SK-N-SH treated with all-trans-retinoic acid at 6 μM for 48 hours (cell line): ENCODE measurements at places on chromosomes 4 and X.

DNA sequence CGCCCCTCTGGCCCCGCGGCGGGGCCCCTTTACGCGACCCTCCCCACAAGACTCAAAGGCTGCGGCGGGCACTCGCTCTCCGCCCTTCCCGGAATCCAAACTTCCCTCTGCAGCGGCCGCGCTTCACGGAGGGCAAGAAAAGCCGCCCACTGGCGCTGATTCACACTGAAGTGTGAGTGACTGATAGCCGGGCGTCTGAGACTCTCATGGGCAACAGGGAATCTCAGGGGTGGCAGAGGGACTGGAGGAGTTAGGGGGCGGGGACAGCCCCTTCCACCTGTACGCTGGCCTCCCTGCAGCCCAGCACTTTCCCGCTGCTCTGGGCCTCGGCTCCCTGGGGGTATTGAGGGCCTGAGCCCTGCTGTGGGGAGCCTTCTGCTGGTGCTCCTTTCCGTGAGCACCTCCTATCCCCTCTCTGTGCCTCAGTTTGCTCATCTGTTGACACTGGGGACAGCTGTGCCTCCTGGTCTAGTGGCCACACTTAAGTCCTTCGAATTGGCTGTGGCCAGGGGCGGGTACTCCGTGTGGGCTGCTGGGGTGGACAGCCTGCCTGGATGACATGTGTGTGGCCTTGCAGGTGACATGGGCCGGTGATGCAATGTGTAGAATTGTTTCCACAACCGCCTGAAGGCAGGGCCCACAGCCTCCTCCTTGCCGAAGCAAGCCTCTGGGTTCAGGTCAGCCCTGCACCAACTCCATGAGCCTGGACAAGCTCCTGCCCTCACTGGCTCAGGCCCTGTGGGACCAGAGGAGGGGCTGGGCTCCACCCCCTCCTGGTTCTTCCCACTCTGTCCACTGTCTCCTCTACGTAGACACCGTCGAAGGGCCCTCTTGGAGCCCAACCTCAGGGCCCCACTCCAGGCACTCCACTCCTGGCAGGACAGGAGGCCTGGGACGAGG, 951 bp downstream of the SH3BP2 start:
- peak; percentile 36 for ATAC-seq

DNA sequence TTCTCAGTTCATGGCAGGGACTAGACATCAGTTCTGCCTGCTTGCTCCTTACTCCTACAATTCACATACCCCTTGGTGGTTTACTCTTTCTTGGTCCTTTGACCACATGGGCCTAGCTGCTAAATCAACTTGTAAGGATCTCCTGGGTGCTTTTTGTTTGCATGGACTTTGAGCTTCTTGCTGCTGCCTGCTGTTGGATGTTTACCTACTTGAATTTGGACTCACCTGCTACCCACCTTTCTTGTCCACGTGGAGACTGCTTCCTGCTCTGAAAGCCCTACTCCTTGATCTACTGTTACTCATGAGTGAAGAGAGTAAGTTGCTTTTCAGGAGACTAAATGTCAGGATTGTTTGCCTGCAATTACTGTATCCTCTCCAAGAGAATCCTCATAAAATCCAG, 15.2 kb upstream of the ARHGAP24 start:
- ATAC-seq: no peak

DNA sequence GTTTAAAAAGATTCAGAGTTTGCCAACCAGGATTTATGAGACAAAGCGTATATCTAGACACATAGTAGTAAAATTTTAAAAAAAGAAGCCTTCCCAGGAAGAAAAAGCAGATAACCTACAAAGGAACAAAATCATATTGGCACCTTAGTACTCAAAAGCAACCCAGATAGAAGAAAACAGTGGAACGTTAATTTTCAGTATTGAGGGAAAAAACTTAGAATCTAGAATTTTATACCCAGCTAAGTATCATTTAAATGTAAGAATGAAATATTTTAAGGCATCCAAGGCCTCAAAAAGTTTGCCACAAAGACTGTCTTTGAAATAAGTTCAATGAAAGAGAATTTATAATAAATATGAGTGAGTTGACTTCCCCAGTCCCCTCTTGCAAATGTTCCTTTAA, 96.5 kb upstream of the EOLA2 start:
- ATAC-seq: no peak

- ATAC-seq: no peak
Observed at GRCh38 chr4:7752649-7753048, 187.0 kb downstream of the AFAP1 start.

DNA sequence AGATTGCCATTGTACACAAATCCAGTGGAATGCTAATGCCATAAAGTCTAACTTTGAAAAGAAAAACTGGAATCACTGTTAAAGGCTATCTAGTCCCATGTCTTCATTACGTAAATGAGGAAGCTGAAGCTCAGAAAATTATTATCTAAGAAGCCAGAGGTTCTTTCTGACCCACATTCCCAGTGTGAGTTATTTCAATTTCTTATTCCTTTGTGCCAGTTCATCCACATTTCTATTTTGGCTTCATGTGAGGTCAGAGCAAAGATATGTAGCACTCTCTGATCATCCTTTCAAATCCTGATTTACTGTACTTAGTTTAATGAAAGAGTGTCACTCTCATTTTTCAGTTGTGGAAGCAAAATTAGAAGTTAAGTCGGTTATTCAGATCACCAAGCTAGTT, 24.6 kb upstream of the NWD2 start:
- no peak for ATAC-seq

DNA sequence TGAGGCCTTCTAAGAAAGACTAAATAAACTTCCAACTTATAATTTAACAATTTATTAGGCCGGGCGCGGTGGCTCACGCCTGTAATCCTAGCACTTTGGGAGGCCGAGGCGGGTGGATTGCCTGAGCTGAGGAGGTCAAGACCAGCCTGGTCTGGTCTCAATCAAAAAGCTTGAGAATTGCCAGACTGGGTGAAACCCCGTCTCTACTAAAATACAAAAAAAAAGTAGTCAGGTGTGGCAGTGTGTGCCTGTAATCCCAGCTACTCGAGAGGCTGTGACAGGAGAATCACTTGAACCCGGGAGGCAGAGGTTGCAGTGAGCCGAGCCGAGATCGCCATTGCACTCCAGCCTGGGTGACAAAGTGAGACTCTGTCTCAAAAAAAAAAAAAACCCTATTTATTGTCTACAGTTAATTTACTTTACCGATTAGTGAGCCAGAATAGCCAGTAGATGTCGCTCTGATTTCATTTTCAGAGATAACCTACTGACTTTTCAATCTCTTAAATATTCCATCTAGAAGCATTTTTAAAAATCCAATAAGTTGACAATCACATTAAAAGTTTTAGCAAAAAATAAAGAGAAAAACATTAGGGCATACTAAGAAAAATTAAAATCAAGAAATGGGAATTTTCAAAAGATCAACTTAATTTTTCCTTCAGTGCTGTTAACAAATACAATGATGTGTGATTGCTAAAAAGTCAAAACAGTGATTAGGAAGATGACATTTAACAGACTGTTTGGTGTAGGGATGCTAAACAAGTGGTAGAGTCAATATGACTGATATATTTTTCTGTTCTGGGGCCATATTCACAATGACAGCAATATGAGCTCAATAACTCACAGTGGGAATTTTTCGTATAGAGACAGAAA, 4.3 kb upstream of the SHROOM3 start:
- ATAC-seq: peak; percentile 87

DNA sequence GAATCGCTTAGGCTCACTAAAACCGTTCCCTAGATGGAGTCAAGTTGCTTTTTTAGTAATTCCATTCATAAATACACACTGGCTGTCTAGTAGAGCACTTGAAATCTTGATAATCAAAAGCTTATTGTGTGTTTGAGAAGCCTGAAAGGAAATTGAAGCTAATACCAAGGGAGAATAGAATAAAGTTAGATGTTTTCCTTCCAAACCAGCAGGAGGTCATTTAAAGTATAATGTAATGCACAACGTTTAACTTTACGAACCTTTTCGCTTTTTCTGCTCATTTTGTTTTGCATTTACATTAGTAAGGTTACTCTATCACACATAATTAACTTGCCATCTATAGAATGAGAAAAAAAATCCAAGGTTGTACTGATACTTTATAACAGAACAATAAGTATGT, 440.9 kb downstream of the NKX6-1 start:
- ATAC-seq: no peak

DNA sequence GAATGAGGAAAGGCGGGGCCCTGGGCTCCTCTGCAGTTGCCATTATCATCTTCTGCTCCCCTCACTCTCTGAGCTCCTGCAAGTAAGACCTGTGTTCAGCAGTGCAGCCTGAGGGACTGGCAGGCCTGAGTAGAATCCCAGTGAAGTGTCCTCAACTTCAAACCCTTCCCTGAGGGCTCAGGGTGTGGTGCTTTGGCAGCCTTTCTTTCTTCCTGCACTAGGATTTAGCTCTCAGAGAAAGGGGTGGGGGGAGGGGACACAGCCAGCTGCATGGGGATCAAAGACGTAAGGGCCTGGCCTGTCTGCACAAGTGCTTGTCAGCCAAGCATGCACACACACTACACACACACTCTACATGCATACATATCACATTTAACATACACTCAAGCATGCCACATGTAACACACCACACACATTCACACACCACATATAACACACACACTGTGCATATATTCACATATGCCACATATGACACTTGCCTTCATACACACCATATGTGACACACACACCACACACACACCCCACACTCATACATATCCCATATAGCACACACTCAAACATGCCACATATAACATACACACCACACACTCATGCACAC, 223.4 kb upstream of the RPL34 start:
- no peak for ATAC-seq

DNA sequence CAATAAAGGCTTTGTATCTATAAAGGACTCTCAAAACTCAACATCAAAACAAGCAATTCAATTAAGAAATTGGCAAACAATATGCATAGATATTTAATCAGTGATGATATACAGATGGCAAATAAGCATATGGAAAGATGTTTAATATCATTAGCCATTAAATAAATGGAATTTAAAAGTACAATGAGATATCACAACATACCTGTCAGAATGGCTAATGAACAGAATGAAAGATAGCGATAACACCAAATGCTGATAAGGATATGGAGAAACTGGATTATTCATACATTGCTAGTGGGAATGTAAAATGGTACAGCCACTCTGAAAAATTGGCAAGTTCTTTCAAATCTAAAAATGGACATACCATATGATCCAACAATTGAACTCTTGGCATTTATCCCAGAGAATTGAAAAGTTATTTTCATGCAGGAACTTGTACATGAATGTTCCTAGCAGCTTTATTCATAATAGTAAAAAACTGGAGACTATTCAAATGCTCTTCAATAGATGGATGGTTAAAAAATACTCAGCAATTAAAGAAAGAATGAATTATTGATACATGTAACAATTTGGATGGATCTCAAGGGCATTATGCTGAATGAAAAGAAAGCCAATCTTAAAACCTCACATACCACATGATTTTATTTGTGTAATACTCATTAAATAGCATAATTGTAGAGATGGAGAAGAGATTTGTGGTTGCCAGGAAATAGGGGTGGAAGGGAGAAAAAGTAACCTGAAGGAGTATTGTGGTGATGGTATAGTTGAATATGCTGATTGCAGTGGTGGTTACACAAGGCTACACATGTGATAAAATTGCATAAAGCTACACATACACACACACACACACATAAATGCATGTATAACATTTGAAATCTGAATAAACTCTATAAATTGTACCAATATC, 45.9 kb upstream of the ALG13 start:
- ATAC-seq: no peak

DNA sequence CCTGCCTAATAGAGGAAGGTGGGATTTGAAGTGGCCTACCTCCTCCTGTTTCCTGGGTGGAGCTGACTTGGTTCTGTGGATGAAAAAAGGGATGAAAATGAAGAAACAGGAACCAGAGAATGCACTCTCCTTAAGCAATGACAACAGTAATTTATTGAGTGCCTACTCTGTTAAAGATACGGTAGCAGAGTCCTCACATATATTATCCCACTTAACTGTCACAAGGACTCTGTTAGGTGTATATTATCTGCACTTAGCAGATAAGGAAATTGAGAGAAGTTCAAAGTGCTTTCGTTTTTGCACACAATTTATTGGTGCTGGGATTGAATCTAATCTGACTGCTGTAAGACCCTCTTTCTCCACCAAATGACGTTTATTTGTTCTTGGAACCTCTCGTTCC, 301.2 kb downstream of the PACRGL start:
- no peak for ATAC-seq

DNA sequence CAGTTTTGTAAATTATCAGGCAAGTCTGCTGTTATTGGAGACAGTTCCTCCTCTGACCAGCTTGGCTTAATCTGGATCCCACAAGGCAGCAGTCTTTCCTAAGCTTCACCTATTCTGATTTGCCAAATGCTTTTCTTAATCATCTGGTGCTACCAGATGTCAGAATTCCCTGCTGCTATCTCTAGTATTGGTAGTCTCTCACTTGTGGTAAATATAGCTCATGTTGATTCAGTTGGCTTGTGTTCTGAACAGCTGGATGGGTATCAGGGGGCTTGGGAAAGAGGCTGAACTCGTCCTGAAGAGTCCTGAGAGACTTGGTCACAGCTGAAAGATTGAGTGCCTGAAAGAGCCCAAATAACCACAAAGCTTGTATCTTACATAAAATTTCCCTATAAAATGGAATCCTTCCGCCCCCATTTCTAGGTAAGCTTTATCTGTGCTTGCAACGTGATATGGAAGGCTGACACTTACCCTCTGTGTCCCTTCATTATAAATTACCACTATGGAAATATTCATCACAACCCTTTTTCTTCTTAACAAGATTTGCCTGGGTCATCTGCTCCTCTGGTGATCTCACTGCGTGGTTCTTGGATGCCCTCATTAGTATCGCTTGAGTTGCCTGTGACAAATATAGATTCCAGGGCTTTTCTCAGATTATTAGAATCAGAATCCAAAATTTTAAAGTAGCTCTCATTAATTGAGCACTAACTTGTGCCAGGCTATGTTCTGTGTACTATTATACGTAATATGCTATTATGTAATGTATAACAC, 104.1 kb upstream of the GPRIN3 start:
- ATAC-seq: no peak

- no peak for ATAC-seq
Observed at GRCh38 chr4:106806158-106806797, 229.8 kb downstream of the DKK2 start.

DNA sequence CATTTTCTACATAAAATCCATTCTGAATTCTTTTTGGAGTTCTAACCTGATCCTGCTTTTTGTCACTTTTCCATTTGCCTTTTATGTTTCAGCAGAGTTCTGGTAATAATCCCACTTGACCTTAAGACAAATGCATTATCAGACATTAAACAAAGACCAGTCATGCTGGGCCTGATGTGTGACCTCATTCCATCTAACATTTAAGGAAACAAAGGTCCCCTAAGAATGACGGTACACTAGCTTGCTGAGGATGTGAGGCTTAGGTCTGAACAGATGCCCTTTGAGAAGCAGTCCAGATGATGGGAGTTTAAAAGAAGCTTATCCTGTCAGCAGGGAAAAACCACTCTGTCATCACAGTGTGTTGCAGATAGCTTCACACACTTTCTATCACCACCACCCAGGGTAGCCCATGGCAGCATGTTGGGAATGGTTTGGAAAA, 38.1 kb upstream of the PDE5A start:
- ATAC-seq: no peak

- ATAC-seq: peak; percentile 27
Observed at GRCh38 chrX:153780678-153781427, at the start of gene SRPK3. Gene SRPK3, plus strand, starts transcription at chrX:153781041. Its CDS starts 46 bp downstream, at chrX:153781087.

GRCh38 chr4:185068837-185069236, 50.5 kb downstream of the HELT start:
- no peak for ATAC-seq
